ENCODE measurements at places on chromosomes 16 and 17. TPM values are rescaled to one million over a fixed set of nuclear protein-coding genes. Genes with fewer than 3 reads are reported as not detected.

The TBC1D3E gene
- total RNA-seq: not detected

The RGS9 gene
- 4.7 TPM for total RNA-seq

DNA sequence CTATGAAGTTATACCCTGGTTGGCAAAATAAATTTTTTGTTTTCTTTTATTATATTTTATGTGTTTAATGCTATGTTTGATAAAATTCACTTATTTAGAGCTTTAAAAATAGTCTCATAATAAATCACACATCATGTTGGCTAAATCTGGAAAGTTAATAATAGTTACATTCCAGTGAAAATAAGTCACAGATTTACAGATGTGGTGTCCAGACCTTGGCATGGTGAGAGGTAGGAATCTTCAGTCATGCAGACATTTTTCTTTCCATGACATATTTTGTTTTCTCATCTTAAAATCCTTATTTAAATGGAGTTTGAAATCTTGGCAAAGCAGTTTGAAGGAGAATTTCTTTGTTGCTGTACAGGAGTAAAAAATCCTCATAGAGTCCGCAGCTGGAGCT is 48.1 kb upstream of the GOSR1 start:
- H3K27me3 ChIP-seq: no peaks in the 10 kb centered on the region
- H3K4me1 ChIP-seq: no peaks in the 10 kb centered on the region
- H3K27ac ChIP-seq: no peak overlapping the region
- no peak overlapping the region for H3K4me3 ChIP-seq
- no peak for DNase-seq

- no peaks in the 10 kb centered on the region for H3K27me3 ChIP-seq
- peaks cover 68% of the 10 kb centered on the region for H3K4me1 ChIP-seq
- H3K36me3 ChIP-seq: peaks cover 28% of the 10 kb centered on the region
- no peak overlapping the region for H3K4me3 ChIP-seq
- H3K27ac ChIP-seq: peak overlapping the region; percentile 71
Measured at GRCh38 chr17:42362245-42362961, 25.8 kb downstream of the STAT3 start.

- peaks cover 13% of the 10 kb centered on the region for H3K4me1 ChIP-seq
- H3K27ac ChIP-seq: no peak overlapping the region
- DNase-seq: no peak
- H3K36me3 ChIP-seq: no peaks in the 10 kb centered on the region
Measured at GRCh38 chr17:28816540-28816939, 26.1 kb downstream of the FAM222B start.

- no peaks in the 10 kb centered on the region for H3K4me1 ChIP-seq
- no peak overlapping the region for H3K27ac ChIP-seq
- H3K36me3 ChIP-seq: no peaks in the 10 kb centered on the region
- DNase-seq: no peak
Measured at GRCh38 chr16:27798241-27798640, 248.3 kb downstream of the KATNIP start.

GRCh38 chr17:4426499-4427208 is 7.1 kb upstream of the SPNS3 start:
- H3K27me3 ChIP-seq: no peaks in the 10 kb centered on the region
- no peak overlapping the region for H3K4me3 ChIP-seq

DNA sequence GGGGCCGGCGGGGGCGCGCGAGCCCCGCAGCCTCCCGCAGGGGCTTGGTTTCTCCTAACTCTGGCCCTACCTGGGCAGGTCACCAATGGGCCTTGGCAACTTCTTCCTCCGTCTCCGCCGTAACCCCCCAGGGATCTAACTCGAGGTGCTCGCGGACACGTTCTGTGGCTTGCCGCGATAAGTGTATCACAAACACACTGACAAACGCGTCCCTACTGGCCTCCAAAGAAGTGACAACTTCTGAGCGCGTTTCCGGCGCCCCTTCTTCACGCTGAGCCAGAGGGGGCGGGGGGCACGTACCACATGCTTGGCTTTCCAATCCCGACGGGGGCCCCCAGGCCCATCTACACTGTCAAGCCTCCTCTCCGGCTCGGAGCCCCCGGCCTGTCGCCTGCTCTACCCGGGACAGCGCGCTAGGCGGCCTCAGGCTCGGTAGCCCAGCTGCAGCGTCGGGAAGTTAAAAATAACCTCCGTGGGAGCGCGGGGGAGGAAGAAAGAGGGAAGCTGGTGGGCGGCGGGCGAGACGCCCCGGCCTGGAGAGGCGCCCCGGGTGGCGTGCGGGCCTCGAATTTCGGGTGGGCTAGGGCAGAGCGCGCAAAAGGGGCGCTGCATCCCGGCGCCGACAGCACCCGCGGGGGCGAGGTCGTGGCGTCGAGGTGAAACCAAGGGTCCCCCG is 725 bp upstream of the SPHK1 start:
- peak overlapping the region; percentile 89 for H3K27ac ChIP-seq
- H3K36me3 ChIP-seq: peaks cover 2% of the 10 kb centered on the region

All from activated CD8-positive, alpha-beta memory T cell treated with anti-CD3 and anti-CD28 coated beads, Interleukin-2, amount 10 ng/mL, durations not matched to agents 7 days and 5 days (primary cell).